ENCODE measurements at places on chromosomes 3 and 15. TPM values are rescaled to one million over a fixed set of nuclear protein-coding genes. Genes with fewer than 3 reads are reported as not detected.

DNA sequence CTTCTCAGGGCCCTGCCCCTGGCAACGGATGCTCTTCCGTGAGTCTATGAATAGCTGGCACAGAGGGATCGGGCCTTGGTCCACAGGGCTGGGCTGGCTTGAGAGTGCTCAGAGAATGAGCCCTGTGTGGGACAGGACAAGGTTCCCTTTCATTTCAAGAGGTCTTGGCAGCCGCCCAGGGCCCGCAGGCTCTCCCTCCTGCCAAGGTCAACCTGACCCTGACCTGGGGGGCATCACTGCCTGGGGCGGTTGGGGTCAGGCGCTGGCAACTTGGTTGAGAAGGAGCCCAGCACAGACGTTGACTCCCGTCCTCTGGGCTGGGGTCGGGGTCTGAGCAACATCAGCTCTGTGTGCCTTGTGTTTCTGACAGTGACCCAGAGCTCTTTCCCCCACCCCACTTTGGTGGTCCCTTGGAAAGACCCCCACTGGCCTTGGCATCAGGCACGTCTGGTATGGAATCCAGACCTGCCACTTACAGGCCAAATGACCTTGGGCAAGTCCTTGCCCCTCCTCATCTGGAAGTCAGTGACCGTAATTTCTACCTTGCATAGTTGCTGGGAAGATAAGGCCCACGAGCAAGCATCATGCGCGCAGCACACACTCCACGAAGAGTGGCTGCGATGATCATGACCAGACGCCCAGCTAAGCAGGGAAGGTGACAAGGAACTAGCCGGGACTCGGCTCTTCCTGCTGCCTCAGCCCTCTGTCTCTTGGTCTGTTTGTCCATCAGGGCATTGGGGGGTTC is 36.4 kb downstream of the EPHB3 start:
- no peaks in the 10 kb centered on the region for H3K4me1 ChIP-seq
- H3K4me3 ChIP-seq, result no peak overlapping the region
- H3K27me3 ChIP-seq, result peaks cover 30% of the 10 kb centered on the region
- H3K27ac ChIP-seq, result no peak overlapping the region
- DNase-seq, result no peak

GRCh38 chr3:170470063-170471016 is 51.7 kb downstream of the CLDN11 start:
- H3K36me3 ChIP-seq, result no peaks in the 10 kb centered on the region
- DNase-seq, result no peak
- H3K4me1 ChIP-seq, result peaks cover 3% of the 10 kb centered on the region
- H3K4me3 ChIP-seq, result no peak overlapping the region
- no peak overlapping the region for H3K27ac ChIP-seq

GRCh38 chr3:107855710-107856109 is 235.1 kb downstream of the CD47 start:
- DNase-seq, result no peak
- no peak overlapping the region for H3K4me3 ChIP-seq
- no peaks in the 10 kb centered on the region for H3K36me3 ChIP-seq
- H3K27me3 ChIP-seq, result peaks cover 11% of the 10 kb centered on the region
- no peaks in the 10 kb centered on the region for H3K4me1 ChIP-seq

DNA sequence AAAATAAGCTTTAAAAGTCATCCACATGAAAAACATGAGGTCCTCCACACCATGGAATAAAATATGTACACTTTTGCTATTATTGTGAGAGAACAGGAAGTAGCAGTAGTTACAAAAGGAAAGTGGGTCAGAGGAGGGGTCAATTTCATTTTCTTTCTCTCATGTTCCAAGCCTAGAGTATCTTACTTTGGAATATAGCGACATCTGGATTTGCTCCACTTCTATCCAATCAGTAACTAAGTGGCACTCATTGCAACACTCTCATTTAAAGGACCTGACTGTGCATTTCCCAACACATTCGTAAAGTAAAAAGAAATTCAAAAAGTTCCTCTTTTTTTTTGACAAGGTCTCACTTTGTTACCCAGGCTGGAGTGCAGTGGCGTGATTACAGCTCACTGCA is 637.3 kb downstream of the TUSC7 start:
- H3K36me3 ChIP-seq, result no peaks in the 10 kb centered on the region
- no peaks in the 10 kb centered on the region for H3K4me1 ChIP-seq
- H3K27me3 ChIP-seq, result no peaks in the 10 kb centered on the region
- H3K4me3 ChIP-seq, result no peak overlapping the region

- H3K4me1 ChIP-seq, result no peaks in the 10 kb centered on the region
- no peak overlapping the region for H3K27ac ChIP-seq
- H3K27me3 ChIP-seq, result no peaks in the 10 kb centered on the region
- no peak for DNase-seq
- no peaks in the 10 kb centered on the region for H3K36me3 ChIP-seq
- H3K4me3 ChIP-seq, result no peak overlapping the region
Observed at GRCh38 chr3:41502023-41502422, 302.7 kb downstream of the CTNNB1 start.

DNA sequence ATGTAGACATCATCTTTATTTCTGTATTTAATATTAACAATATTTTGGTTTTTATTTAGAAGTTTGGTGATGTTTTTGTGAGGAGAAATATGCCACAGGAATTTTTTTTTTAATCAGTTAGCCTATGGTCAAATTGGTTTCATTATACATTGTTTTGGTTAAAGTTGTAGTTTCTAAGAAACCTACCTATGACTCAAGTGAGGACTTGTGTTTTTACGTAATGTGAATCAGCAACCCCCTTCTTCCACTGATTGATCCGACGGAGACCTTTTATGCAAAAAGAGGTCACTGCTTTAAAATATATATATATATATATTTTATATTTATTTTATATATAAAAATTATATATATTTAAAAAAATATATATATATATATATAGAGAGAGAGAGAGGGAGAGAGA is 698.1 kb downstream of the FHIT start:
- peaks cover 26% of the 10 kb centered on the region for H3K4me1 ChIP-seq
- no peak overlapping the region for H3K27ac ChIP-seq
- no peak for DNase-seq
- no peak overlapping the region for H3K4me3 ChIP-seq
- H3K36me3 ChIP-seq, result peaks cover 2% of the 10 kb centered on the region
- H3K27me3 ChIP-seq, result no peaks in the 10 kb centered on the region

- H3K36me3 ChIP-seq, result peaks cover 18% of the 10 kb centered on the region
- no peak for DNase-seq
- H3K27me3 ChIP-seq, result no peaks in the 10 kb centered on the region
Observed at GRCh38 chr15:48717458-48717857, 71.9 kb upstream of the FBN1 start.

- H3K4me1 ChIP-seq, result peaks cover 3% of the 10 kb centered on the region
- DNase-seq, result no peak
- H3K36me3 ChIP-seq, result no peaks in the 10 kb centered on the region
Observed at GRCh38 chr3:14562121-14562890, 22.2 kb upstream of the GRIP2 start.

GRCh38 chr15:81752546-81752942 is 293.3 kb downstream of the MEX3B start:
- H3K36me3 ChIP-seq, result no peaks in the 10 kb centered on the region
- no peak overlapping the region for H3K4me3 ChIP-seq
- no peaks in the 10 kb centered on the region for H3K4me1 ChIP-seq
- peaks cover under 1% of the 10 kb centered on the region for H3K27me3 ChIP-seq
- no peak overlapping the region for H3K27ac ChIP-seq
- DNase-seq, result no peak

DNA sequence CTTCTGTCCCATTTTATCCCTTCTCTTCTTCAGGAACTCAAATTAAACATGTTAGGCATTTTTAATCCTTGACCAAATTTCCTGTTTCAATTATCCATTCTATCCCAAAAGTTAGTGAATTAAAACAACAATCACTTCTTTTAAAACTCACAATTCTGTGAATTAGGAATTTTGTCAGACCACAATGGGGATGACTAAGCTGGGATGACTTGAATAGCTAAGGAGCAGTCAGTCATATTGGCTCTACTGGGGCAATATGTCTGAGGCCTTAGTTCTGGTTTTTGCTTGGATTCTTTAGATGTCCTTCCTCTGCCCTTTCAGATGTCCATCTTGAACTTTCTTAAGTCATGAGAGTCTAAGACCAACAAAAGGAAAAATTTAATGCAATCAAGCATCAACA is 178.2 kb upstream of the TGFBR2 start:
- H3K36me3 ChIP-seq, result no peaks in the 10 kb centered on the region
- no peaks in the 10 kb centered on the region for H3K4me1 ChIP-seq
- H3K27ac ChIP-seq, result no peak overlapping the region
- DNase-seq, result no peak
- H3K27me3 ChIP-seq, result no peaks in the 10 kb centered on the region

GRCh38 chr3:61889259-61889658 is 327.9 kb downstream of the PTPRG start:
- no peaks in the 10 kb centered on the region for H3K4me1 ChIP-seq
- no peak overlapping the region for H3K4me3 ChIP-seq
- H3K36me3 ChIP-seq, result no peaks in the 10 kb centered on the region
- no peak for DNase-seq
- H3K27me3 ChIP-seq, result peaks cover 5% of the 10 kb centered on the region

CCDC33 gene
- not detected for total RNA-seq

ZNF80 gene
- 0.21 TPM for total RNA-seq
